Psoas muscle (tissue), 8 donors: ENCODE measurements at places on chromosomes 2 and 18. TPM values are rescaled to one million over a fixed set of nuclear protein-coding genes. Genes with fewer than 3 reads are reported as not detected.

The FAP gene
- 7.5 TPM for total RNA-seq

The C2orf66 gene
- total RNA-seq: not detected

The TPGS2 gene
- total RNA-seq: 12.4 TPM

The MC2R gene
- not detected for total RNA-seq

The FN1 gene
- 33.0 TPM for total RNA-seq

The CCDC68 gene
- 1.6 TPM for total RNA-seq

The CD8A gene
- 0.47 TPM for total RNA-seq

The LYPD6 gene
- 0.04 TPM for total RNA-seq

The POTEJ gene
- total RNA-seq: not detected

The DSG2 gene
- 0.86 TPM for total RNA-seq

The SCN7A gene
- 2.5 TPM for total RNA-seq

The MBD1 gene
- total RNA-seq: 67.2 TPM

The CHRNG gene
- total RNA-seq: 94.1 TPM

The PIEZO2 gene
- 0.06 TPM for total RNA-seq

The HSPD1 gene
- 205 TPM for total RNA-seq
